ENCODE measurements at places on chromosomes 7 and 10. TPM values are rescaled to one million over a fixed set of nuclear protein-coding genes. Genes with fewer than 3 reads are reported as not detected.

The CHAT gene
- not detected for total RNA-seq

The TMEM176A gene
- total RNA-seq, result not detected

The NPC1L1 gene
- not detected for total RNA-seq

The ATOH7 gene
- total RNA-seq, result not detected

- H3K4me3 ChIP-seq, result no peak overlapping the region
- no peaks in the 10 kb centered on the region for H3K36me3 ChIP-seq
- H3K27ac ChIP-seq, result no peak overlapping the region
These were observed 147.8 kb downstream of the GFRA1 start for GRCh38 chr10:116125180-116125579.

DNA sequence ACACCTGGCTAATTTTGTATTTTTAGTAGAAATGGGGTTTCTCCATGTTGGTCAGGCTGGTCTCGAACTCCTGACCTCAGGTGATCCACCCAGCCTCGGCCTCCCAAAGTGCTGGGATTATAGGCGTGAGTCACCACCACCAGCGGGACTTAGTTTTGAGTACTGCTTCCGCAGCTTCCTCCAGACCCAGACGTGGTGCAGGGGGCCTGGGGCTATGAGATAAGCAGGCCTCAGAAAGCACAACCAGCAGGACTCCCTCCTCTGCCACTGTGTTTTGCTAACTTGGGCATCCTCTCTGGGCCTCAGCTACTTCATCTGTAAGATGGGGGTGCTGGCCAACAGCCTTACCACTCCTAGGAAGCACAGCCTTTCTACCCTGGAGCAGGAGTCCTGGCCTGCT lies 37.8 kb downstream of the GOLGA7B start:
- DNase-seq, result no peak
- H3K27ac ChIP-seq, result no peak overlapping the region
- no peaks in the 10 kb centered on the region for H3K36me3 ChIP-seq
- H3K4me1 ChIP-seq, result peaks cover 2% of the 10 kb centered on the region
- no peaks in the 10 kb centered on the region for H3K27me3 ChIP-seq
- H3K4me3 ChIP-seq, result no peak overlapping the region

GRCh38 chr7:131745390-131746248 lies 189.2 kb upstream of the PODXL start:
- H3K4me1 ChIP-seq, result no peaks in the 10 kb centered on the region
- H3K36me3 ChIP-seq, result no peaks in the 10 kb centered on the region
- no peak overlapping the region for H3K4me3 ChIP-seq

GRCh38 chr10:67011981-67012380 lies 86.1 kb downstream of the LRRTM3 start:
- H3K4me3 ChIP-seq, result no peak overlapping the region
- no peak overlapping the region for H3K27ac ChIP-seq
- DNase-seq, result no peak
- no peaks in the 10 kb centered on the region for H3K4me1 ChIP-seq
- no peaks in the 10 kb centered on the region for H3K27me3 ChIP-seq

DNA sequence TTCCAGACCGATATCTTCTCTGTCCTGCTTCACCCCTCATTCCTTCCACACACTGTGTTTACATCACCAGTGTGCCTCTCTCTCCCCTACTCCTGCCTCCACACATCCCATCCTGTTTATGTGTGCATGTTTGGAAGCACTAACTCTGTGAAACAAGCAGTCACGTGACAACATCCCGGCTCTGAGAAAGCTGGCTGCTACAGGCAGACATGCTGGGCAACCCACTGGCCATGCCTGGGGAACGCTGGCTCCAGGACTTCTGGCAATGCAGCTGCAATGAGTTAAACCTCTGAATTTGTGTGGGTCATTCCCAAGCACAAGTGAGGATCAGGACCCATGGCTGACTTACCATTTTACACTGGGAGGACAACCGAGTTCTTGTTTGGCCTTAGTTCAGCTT lies 74.0 kb downstream of the WNT2 start:
- peaks cover 2% of the 10 kb centered on the region for H3K27me3 ChIP-seq
- no peak for DNase-seq
- no peaks in the 10 kb centered on the region for H3K36me3 ChIP-seq
- H3K4me3 ChIP-seq, result no peak overlapping the region
- no peak overlapping the region for H3K27ac ChIP-seq

DNA sequence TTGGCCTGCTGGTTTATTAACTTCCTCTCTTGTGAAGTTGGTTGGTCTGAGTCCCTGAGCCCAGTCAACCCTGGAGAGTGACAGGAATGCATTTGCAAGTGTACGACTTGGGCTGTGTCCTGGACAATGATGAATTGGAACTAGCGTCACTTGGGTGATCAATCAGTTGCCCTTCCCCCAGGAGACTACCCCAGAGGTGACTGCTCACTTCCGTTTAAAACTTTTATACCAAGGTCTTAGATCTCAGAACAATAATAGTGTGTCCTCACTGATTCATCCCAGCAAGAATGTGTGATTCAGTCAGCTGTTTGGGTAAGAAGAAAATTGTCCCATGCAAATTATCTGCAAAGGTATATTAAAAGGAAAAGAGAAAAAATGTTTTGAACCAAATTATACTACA lies 102.9 kb upstream of the ARMC3 start:
- no peaks in the 10 kb centered on the region for H3K4me1 ChIP-seq
- DNase-seq, result no peak
- no peak overlapping the region for H3K4me3 ChIP-seq
- no peaks in the 10 kb centered on the region for H3K36me3 ChIP-seq
